Renal cortical epithelial cell (primary cell): ENCODE measurements at places on chromosomes 5 and 9. TPM values are rescaled to one million over a fixed set of nuclear protein-coding genes. Genes with fewer than 3 reads are reported as not detected.

DNA sequence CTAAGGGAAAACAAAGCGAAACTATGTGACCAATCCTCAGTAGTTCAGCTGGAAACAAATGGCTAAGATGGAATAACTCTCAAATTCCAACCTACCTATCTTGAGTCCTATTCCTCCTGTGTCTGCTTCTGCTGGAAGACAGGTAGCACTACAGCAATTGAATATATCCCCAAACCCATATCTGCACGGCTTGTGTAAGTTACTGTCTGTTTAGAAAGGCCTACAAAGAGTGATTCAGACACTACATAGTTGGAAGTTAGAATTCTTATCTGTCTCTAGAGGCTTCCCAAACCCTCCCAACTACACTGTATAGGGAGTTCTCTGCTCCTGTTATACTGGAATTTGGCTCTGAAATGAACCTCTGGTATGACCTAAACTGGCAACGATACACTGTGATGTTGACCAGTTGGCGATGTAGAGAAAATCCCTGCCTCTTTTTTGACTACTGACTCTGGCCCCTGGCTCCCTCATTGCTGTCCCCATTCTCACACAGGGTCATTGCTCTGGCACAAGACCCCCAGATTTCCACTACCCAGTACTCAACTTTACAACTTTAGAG is 22.6 kb upstream of the NADK2 start:
- no peak for DNase-seq

GRCh38 chr5:54621048-54621447 is 103.5 kb downstream of the SNX18 start:
- peak; percentile 85 for DNase-seq

DNA sequence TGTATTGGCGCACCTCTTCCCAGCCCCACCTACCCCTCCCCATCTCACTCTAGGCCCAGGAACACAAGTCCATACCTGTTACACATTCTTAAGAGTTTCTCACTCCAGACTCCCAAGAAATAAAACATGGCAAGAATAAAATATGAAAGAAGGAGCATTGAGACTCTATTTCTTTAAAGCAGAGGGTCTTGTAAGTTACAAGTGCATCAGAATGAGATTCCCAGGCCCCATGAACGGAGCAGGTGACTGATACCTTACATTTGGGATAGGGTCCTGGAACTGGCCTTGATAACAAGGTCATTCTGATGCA is 5.7 kb downstream of the EGR1 start:
- DNase-seq = no peak

DNA sequence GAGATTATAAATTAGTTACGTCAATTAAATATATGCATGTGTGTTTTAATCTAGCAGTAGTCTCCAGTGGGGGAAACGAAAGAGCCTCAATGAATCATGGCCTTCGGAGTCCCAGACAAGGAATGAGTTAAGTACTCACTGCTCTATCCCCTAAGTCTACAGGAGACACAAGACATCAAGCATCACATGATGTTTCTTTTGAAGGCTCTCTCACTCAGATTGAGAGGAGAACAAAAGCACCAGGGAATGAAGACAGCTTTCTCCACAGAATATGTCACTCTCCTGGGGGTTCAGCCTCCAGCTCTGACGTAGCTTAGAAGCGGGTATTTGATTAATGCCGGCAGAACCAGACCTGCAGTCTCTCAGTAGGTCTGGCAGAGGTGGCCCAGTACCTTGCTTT is 381.4 kb downstream of the ACTL7B start:
- no peak for DNase-seq

The PCDHGA3 gene
- total RNA-seq = 0.17 and 1.0 TPM in 2 replicates

The TRIM14 gene
- 5.2 and 11.3 TPM in 2 replicates for total RNA-seq

GRCh38 chr5:63398346-63398745 is 563.9 kb downstream of the HTR1A start:
- DNase-seq = peak; percentile 45
